ENCODE measurements at places on chromosomes 11 and 22.

DNA sequence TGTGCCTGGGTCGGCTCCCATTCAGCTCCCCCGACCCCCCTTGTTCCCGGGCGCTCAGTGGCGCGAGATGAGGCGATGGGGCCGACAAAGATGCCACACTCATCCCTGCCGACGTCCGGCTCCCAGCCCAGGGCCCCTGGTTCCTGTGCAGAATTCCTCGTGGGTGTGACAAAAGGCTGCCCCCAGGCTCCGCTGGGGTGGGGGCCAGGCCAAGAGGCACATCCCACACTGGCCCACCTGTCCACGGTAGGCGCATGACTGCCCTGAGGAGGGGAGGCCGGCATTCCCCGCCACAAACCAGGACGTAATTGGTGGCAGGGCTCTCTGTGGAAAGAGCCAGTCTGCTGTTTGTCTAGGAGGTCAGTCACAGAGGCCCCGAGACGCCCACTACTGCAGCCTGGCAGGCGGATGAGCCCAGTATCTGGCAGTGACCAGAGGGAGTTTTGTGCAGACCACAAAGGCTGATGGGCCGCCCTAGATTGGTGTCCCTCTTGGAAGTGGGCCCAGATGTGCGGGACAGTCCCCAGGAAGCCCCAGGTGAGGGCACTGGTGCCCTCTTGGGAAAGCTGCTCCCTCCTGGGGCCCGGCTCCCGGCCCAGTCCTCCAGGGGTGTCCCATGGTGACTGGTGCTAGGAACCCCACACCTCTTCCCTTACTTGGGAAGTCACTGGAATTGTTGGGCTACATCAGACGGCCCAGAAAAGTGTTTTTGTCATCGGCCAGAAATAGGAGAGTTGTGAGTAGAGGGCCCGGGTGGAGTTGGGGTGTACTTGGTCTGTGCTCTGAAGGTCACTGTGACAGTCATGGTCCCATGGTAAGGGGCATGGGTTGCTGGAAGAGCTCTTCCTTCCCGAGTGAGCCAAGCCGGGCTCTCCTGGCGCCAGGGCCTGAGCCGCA lies 5.8 kb downstream of the CCND1 start:
- no peak for DNase-seq

DNA sequence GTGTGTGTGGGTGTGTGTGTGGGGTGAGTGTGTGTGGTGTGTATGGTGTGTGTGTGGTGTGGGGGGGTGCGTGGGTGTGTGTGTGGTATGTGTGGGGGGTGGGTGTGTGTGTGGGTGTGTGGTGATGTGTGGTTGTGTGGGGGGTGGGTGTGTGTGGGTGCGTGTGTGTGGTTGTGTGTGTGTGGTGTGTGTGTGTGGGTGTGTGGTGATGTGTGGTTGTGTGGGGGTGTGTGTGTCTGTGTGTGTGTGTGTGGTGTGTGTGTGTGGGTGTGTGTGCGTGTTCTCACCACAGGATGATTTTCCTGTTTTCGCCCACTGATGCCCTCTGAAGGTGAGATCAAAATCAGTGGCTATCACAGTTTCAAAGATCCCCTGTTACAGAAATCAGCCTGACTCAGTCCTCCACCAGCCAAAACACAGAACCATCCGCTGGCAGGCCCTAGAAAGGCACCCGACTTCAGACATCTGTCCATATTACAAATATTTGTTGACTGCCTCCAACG lies 24.7 kb downstream of the CPT1A start:
- DNase-seq = no peak

- DNase-seq = no peak
These were observed 9.9 kb downstream of the FXYD6 start for GRCh38 chr11:117866526-117866925.

DNA sequence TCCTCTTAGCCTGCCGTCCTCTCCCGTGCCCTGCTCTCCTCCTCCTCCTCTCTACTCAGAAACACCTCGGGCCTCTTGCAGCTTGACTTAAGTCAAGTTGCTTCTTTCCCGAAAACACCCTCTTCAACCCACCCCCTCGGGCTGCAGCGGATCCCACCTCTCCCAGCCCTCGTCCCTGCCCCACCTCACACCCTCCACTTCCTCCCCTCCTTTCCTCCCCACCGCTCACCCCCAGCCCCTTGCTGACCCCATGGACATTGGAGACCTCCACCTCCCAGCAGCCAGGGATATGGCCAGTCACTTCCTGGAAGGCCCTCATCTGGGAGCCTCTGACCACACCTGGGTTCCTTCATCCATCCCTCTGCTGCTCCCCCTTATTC lies 8.5 kb upstream of the CYTH4 start:
- DNase-seq = no peak
